HCEC 1CT (cell line): ENCODE measurements at places on chromosomes 7 and 10.

DNA sequence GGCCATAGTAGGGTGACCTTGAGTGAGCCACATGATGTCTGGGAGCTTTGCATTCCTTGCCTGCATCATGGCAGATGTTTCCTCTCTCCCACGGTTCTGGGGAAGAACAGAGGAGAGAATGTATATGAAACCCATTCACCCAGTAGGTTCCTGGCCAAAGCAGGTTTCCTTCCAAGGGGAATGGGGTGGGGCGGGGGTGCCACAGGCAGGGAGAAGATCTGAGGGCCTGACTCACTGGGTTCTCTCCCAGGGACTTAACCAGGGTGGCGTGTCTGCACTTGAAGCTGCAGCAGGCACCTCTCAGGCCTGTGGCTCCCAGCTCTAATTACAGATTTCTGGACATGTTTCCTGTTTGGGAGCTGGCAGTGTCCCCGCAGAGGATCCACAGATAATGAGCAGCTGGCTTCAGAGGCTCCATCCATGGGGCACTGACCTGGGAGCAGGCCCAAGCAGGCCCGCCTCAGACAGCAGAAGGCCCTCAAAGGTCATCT is 50.2 kb upstream of the ZMIZ1 start:
- DNase-seq, result peak; percentile 5

- DNase-seq, result no peak
Observed at GRCh38 chr7:135708041-135708440, 19.9 kb downstream of the SLC13A4 start.

GRCh38 chr10:107553470-107553869 is 389.0 kb upstream of the SORCS1 start:
- peak; percentile 35 for DNase-seq

DNA sequence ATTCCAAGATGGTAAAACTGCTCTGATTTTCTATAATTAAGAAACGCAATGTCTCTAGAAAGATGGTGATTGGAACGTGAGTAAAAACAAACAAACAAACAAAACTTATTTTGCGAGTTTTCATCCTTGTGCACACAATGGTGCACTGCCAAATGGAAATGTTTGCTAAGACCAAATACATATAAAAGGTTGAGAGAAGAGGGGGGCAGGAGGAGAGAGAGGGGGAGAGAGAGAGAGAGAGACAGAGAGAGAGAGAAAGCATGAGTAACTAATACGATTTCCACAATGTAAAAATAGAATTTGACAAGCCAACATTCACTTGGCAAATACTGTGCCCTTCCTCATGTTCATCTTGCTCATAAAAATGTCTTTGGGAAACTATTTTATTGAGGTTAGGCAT is 375.4 kb downstream of the CNTNAP2 start:
- no peak for DNase-seq

DNA sequence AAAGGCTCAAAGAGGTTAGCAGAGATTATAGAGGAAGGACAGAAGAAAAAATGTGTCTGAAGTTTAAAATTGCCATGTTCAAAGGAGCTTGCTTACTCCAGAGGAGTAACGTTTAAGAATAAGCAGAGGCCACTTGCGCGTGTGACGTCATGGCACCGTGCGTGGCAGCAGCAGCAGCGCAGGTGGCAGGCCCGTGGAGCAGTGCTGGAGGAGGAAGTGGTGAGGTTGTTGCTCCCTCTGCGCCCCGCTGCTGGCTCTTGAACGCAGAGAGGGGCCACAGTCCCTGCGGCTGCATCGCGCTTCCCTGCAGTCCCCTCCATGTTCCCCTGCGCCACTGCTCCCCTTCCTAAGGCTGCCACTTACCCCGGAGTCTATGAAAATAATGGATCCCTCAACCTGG is 37.5 kb downstream of the GDI2 start:
- DNase-seq, result no peak

GRCh38 chr10:57692255-57692980 is 575.3 kb downstream of the IPMK start:
- peak; percentile 90 for DNase-seq

DNA sequence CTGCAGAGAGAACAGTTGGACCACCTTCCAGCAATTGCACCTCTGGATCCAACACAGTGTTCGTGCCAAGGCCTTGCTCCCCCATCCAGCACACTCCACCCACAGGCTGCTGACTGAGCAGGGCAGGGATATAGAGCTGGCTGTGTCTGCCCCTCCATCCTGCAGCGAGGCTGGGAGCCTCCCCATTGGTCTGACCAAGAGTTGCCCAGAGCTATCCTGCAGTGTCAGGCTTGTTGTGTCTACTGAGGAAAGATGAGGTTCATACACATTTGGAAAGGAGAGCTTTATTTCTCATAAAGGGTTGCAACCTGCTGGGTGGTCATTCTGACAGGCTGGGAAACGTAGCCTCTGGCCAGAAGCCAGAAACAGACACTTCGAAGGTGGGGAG is 27.1 kb downstream of the PRF1 start:
- DNase-seq, result no peak

DNA sequence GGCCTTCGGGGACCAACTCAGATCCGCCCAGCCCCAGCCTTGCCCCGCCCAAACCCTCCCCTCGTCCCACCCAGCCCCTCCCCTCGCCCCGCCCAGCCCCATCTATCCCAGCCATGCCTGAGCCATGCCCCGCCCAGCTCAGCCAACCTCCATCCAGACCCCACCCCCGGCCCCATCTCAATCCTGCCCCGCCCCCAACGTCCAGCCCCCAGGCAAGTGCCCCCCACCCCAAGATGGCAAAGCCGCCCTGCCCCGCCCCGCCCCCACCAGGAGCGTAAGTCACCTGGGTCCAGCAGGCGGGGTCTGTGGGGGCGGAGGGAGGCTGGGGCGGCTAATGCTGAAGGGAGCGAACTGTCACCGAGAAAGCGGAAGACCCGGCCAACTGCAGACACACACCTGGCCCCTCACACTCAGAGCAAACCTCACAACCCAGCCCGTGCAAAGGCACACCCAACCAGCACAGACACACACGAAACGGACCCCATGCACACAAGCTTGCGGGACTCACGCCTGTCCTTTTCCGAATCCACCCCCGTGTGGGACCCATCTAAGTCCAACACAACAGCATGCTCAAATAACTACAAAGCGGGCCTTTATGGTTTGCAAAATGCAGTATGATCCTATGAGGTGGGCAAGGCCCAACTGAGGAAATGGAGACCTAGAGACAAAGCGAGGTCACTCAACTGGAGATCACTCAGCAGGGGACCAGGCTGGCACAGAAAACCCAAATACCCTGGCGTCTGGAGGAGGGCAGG is 11.5 kb upstream of the OGA start:
- DNase-seq, result no peak

- no peak for DNase-seq
Observed at GRCh38 chr10:91555455-91555854, 77.4 kb downstream of the PPP1R3C start.

- no peak for DNase-seq
Observed at GRCh38 chr7:69717221-69717620, 118.9 kb downstream of the AUTS2 start.

GRCh38 chr10:51066231-51066630 is 8.1 kb upstream of the PRKG1 start:
- no peak for DNase-seq

GRCh38 chr10:34889004-34889869 is 74.1 kb upstream of the PARD3 start:
- no peak for DNase-seq

GRCh38 chr7:29494350-29494749 is 69.3 kb upstream of the PRR15 start:
- DNase-seq, result peak; percentile 9

GRCh38 chr10:2731940-2732339 is 335.4 kb upstream of the PFKP start:
- DNase-seq, result no peak

DNA sequence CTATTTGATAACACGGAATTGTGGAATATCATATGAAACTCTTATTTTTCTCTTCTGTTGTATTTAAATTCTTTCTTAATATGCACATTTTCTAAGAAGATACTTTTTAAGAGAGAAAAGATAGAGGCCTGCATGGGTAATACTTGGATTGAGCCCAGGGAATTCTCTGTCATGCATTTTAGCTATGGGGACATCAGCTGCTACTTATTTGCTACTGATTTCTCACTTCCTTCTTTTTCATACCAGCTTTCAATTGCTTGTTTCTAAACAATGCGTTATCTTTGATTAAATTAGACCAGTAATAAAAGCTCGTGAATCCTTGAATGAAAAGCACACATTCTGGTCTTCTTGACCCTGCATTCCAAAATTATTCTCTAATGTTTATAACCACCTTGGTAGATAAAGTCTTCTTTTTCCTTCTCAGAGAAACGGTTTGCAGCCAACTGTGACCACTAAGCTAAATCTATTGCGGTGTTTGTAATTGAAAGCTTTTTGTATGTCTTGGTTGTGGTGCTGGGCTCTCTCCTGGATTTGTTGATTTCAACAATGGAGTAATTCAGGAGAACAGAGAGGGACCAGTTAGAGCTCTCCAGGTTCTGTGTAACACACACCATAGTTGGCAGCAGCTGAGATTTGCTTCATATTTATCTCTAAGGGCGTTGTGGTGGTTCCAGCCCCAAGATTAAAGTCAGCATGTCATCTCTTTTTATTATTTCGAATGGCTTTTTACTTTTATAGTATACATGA is 139.3 kb downstream of the PPP1R9A start:
- no peak for DNase-seq

DNA sequence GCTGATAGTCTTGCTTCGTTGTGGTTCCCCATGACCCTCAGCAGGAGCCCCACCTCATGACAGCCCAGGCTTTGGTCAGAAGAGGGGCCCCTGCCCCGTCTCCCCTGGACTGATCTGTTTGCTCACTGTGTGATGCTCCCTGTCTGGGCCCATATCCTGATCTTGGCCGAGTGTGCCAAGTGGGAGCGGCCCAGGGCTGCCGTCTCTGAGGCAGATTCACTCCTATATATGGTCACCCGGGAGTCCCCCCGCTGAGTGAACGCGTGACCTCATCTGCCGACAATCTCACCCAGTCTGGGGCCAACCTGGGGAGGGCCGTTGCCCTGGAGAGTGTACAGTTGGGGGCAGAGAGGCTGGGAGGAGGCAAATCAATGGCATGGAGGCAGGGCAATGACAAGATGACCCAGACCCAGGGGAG is 34.5 kb downstream of the PPIF start:
- peak; percentile 85 for DNase-seq

GRCh38 chr7:131188367-131189339 is 139.0 kb upstream of the MKLN1 start:
- peak; percentile 99 for DNase-seq

DNA sequence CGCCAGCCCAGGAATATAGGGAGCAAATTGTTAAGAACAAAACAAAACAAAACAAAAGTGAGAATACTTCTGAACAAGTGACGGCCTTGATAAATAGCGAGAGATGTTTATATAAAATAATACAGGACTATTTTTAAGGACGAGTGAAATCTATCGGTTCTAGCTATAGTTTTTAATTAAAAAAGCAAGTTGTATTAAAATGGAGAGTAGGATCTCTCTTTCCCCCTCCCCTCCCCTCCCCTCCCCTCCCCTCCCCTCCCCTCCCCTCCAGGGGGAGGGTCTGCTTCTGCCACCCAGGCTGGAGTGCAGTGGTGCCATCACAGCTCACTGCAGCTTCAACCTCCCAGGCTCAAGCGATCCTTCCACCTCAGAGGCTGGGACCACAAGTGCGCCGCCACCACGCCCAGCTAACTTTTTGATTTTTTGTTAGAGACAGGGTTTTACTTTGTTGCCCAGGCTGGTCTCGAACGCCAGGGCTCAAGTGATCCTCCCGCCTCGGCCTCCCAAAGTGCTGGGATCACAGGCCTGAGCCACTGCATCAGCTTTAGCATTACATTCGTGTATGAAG is 440 bp upstream of the TCAF1 start:
- DNase-seq, result no peak

DNA sequence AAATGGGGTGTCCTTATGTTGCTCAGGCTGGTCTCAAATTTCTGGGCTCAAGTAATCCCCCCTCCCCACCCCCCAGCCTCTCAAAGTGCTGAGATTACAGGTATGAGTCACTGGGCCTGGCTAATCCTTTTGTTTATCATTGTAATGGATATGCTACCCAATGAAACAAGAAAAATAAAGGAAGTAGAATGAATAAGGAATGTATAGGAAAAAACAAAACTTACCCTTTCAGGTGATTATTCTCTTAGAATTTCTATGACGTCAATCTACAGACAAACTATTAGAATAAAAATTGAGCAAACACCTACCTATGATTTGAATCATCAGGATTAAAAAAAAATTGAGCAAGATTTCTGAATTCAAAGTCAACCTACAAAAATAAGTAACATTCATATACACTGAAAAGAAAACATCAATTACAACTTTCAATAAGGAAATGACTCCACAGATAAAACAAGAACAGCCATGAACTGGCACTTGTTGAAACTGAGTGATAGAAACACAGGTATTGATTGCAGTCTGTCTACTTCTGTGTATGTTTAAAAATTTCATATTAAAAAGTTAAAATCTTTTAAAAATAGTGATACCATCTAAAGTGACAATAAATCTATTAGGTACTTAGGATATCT is 12.2 kb downstream of the ADAM12 start:
- peak; percentile 65 for DNase-seq

- no peak for DNase-seq
Observed at GRCh38 chr10:43227911-43228782, 38.7 kb downstream of the RASGEF1A start.

DNA sequence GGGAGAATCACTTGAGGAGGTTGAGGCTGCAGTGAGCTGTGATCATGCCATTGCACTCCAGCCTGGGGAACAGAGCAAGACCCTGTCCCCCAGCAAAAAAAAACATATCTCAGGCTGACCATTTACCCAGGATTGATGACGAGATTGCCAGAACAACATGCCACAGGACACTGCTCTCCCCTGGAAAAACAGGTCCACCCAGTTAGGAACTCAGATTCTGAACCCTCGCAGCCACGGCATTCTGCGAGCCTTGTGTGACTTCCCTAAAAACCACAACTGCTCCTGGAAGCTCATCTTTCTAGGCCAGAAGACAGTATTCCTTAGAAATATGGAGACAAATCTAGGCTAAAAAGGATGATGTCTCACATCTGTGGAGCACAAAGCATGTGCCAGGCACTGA is 42.1 kb upstream of the SH2B2 start:
- no peak for DNase-seq

GRCh38 chr10:34641147-34641912 is 173.8 kb downstream of the PARD3 start:
- no peak for DNase-seq

GRCh38 chr10:43037440-43037839 is 39.4 kb upstream of the RET start:
- no peak for DNase-seq

DNA sequence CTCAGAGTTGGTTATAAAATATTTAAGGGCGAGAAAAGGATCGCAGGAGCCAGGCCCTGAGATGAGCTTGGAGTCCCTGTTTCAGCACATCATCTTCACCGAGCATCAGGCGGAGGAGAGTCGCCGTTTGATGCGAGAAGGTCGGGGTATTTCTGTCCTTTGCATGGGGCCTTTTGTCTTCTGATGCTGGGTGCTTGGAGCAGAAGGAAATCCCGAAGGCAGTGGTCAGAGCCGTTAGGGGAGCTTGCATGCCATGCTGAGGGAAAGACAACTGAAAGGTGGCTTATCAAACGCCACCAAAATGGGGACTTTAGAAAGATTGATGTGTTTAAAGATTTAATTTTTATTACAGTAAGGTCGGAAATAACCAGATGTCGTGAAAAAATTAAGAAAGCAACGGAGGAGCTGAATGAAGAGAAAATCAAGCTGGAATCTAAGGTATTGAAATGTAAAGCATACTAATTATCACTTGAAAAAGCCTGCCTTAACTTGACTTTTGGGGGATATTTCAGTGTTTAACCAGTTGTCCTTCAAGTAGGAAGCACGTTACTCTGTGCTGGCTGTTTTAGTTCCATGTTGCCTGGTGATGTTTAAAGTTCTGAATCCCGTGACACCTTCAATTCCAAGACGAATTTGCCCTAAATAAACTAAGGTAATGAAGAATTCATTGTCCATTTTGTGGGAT is 845 bp downstream of the CCDC172 start:
- DNase-seq, result no peak
